ENCODE measurements at places on chromosomes 3 and 15.

GRCh38 chr3:134881305-134881704 lies 86.2 kb downstream of the EPHB1 start:
- no peak for DNase-seq

GRCh38 chr3:127815001-127815400 lies 7.3 kb downstream of the MGLL start:
- DNase-seq: no peak

DNA sequence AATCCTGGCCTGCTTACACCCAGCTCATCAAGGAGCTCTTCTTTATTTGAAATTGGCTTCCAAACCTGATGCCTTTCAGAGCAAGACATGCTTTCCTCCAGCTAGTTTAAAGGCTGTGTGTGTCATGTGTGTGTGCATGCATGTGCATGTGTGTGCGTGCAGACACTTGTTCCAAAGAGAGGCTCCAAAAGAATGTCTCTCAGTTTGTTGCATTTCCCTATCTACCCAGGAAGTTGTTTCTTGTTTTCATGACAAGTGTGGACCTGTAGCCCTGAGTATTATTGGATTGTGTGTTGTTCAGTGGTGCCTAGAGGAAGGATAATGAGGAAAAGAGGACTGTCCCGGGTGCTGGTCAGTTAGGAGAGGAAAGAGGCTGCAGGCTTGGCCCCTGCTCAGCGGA lies 240.0 kb downstream of the THSD4 start:
- no peak for DNase-seq

GRCh38 chr15:44720460-44721176 lies 9.3 kb downstream of the B2M start:
- no peak for DNase-seq

DNA sequence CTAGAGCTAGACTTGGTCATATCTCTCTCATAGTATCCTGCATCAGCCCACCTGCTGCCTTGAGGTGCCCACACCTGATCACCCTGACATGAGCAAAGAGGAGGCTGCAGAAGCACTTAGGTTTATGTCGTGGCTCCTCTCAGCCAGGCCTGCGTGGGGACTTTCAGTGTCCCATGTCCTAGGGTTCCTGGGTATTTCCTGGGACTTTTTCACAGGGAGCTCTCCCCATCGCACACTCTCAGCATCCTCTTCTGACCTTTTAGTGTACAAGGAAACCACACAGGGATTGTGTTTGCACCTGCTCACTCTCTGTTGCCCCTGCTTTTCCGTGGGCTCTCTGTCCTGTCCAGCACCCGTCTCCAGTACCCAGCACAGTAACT lies 61.4 kb downstream of the ARNT2 start:
- no peak for DNase-seq

DNA sequence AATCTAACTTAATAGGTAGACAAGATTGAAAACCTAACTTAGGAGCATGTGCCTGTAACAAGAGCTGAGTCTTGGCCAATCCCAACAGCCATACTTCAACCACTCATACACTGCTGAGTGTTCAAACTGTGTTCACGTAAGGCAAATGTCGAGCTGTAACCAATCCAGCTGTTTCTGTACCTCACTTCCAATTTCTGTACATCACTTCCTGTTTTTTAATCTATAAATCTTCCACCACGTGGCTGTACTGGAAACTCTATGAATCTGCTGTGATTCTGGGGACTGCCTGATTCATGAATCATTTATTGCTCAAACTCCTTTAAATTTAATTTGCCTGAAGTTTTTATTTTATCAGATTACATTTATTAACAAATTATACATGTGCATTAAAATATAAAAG lies 44.6 kb upstream of the NEDD4 start:
- peak; percentile 73 for DNase-seq
